ENCODE measurements at places on chromosomes 7 and 10.

DNA sequence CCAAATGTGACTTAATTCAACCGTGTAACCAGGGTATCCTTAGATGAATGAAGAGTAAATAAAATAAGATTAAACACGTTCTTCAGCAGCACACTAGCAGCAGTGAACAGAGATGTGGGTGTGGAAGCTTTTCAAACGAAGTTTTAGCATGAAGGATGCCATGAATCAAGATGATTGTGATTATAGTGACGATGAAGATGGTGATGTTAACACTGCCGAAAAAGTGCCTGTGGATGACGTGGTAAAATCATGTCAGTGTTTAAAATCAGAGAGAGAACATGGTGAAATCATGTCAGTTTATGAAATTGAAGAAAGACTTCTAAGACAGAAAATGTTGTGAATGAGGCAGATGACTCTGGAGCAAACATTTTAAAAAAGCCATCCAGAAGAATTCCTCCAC is 19.2 kb downstream of the LCOR start:
- no peak for DNase-seq

- peak; percentile 22 for DNase-seq
Measured at GRCh38 chr10:52313933-52314821, at the start of gene DKK1. DKK1 (plus strand) TSS chr10:52314281; CDS start chr10:52314435, 154 bp downstream.

DNA sequence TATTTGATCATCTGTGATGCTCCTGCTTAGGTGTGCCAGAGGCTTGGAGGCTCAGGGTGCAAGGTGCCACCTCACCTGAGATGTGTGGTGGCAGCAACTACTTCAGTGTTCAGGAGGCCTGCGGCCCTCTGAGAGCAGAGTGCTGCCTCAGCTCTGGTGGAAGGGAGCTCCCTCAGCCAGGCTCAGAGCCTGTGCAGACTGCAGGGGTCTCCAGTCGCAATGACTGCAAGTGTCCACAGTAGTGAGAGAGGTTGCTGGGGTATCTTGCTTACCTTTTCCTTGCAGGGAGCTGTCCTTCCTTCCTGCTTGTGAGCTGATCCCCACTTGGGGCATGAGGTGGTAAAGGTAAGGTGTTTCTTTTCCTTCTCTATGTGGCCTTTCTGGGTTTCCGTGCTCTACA is 131.0 kb upstream of the GAD2 start:
- DNase-seq, result no peak

- no peak for DNase-seq
Measured at GRCh38 chr10:78404296-78404695, 370.6 kb downstream of the RPS24 start.

DNA sequence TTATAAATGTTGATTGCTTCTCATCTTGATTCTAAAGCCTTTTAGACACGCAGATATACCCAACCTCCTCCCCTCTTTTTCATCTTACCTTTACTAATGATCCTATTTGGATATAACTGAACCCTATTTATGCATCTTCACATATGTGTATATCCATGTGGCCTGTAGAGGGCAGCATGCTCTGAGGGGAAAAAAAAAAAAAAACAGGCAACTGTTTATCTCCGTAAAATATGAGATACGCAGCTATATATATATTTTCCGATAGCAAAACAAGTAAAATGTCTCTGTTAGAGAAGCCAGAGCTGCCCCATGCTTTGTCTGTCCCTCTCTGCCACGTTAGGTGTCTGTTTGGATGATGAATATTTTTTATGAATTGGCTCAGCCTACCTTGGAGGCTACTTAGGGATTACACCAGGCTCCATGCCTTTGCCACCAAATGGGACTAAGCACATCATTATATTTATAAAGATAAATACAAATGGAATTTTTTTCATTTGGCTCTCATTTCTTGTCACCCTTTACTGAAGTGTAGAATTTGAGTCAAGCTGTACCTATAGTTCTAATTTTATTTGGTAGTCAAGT is 174.8 kb upstream of the FZD1 start:
- peak; percentile 14 for DNase-seq

- DNase-seq, result no peak
Measured at GRCh38 chr10:33921970-33922605, 587.6 kb upstream of the NRP1 start.

- DNase-seq, result no peak
Measured at GRCh38 chr7:70700941-70701425, 431.0 kb upstream of the GALNT17 start.

- DNase-seq, result no peak
Measured at GRCh38 chr7:41103331-41103730, 599.6 kb downstream of the INHBA start.

- DNase-seq, result peak; percentile 38
Measured at GRCh38 chr7:105910172-105910571, 33.8 kb upstream of the ATXN7L1 start.

DNA sequence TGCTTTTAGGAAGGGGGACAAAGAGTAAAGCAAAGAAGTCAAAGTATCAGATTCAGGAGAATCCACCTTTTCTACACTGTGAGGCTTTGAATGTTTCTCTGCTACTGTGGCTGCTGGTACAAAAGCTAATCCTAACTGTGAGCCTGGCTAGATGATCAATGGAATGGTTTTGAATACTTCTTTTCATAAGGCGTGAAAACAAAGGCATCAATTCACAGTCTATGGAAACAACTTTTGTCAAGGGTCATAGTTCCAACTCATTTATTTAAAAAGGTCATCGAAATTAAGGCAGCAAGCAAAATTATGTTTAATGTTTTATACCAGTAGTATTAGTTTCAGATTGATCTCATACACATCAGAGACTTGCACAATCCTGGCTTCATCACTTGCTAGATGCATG is 118.1 kb downstream of the CTTNBP2 start:
- DNase-seq, result no peak

DNA sequence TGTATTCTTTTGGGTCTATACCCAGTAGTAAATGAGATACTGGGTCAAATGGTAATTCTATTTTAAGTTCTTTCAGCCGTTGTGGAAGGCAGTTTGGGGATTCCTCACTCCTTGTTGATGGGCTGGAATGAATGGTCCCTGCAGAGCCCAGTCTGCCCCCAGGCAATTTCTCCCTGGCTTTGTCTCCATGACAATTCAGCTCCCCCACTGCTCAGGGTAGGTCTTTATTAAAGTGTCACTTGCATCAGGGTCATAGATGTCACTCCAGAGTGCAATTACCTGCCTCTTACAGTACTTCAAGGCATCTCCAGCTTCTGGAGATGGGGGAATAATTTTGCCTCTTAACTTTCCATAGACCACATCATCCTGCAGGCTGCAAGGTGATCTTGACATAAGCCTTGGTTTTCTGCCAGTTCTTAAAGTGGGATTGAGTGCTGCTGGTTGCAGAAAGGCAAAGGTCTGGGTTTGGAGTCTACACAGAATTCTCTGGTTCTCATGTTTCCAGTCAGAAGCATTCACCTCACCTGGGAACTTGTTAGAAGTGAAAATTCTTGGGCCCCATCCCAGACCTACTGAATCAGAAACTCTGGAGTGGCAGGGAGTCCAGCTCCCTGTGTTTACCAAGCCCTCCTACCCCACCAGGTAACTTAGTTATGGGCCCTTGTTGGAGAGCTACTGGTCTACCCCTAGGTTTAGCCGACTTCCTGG is 442.4 kb downstream of the GALNT17 start:
- DNase-seq, result no peak

GRCh38 chr10:23172429-23173213 is 19.5 kb upstream of the PTF1A start:
- no peak for DNase-seq

DNA sequence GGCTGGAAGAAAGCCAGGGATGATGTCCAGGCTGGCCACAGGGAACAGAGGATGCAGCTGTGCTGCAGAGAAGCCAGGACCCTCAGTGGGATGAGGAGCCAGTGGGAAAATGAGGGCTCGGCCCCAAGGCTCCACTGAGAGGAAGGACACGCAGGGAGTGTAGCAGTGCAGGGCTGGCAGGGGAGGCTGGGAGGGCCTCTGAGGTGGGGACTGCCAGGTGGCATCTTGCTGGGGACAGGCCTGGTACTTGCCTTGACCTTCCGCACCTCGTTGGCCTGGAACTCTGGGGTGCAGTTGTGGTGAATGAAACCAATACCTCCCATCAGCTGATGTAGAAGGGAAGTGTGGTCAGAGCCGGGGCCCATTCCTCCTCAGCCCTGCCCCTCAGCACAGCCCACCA is 9.2 kb downstream of the IMPDH1 start:
- DNase-seq, result no peak

DNA sequence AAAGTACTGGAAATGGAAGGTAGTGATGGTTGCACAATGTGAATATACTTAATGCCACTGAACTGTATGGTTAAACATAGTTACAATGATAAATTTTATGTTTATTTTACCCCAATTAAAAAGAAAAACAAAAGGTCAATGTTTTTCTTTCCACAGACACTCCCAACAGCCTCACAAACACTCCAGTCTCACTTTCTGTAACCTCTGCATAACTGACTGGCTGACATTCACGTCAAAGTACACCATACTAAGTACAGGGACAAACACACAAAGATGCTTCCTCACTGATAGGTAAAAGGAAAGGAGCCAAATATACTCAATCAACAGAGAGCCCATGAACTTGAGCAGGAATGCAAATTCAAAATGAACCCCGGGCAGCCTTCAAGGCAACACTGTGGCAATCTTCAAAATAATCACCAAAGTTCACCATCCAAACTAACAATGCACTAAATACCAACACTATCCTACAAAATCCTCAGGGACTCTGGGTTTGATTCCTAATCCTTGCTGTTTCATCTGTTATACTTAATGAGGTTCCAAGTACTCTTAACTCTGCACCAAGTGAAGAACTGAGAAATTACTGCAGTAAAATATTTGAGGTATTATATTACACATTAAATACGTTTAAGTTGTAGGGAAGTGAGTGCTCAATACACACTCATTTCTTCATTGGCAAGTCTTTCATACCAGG is 90.8 kb downstream of the ARMH3 start:
- no peak for DNase-seq

- DNase-seq, result peak; percentile 81
Measured at GRCh38 chr7:151368136-151368571, 26.5 kb downstream of the NUB1 start.

- peak; percentile 62 for DNase-seq
Measured at GRCh38 chr10:110361800-110362456, 57.2 kb upstream of the SMNDC1 start.

GRCh38 chr10:86335831-86336230 is 30.8 kb downstream of the GRID1 start:
- DNase-seq, result no peak

DNA sequence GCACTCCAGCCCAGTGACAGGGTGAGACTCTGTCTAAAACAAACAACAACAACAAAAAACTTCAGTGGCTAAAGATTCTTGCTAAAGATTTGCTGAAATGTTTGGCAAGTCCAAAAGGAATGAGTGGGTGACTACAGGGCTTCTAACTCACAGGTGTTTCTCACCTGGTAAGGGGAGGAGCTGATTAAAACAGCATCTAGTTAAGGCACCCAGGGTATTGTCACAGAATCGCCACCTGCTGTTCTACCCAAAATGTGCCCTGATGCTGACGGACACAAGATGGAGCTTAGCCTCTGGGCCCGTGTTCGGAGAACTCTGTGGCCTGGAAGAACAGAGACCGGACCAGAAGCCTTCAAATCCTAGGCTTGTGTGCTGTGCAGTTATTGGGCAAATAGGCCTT is 336.0 kb upstream of the GALNT17 start:
- no peak for DNase-seq

- no peak for DNase-seq
Measured at GRCh38 chr10:70784471-70784870, 706 bp downstream of the TBATA start.

DNA sequence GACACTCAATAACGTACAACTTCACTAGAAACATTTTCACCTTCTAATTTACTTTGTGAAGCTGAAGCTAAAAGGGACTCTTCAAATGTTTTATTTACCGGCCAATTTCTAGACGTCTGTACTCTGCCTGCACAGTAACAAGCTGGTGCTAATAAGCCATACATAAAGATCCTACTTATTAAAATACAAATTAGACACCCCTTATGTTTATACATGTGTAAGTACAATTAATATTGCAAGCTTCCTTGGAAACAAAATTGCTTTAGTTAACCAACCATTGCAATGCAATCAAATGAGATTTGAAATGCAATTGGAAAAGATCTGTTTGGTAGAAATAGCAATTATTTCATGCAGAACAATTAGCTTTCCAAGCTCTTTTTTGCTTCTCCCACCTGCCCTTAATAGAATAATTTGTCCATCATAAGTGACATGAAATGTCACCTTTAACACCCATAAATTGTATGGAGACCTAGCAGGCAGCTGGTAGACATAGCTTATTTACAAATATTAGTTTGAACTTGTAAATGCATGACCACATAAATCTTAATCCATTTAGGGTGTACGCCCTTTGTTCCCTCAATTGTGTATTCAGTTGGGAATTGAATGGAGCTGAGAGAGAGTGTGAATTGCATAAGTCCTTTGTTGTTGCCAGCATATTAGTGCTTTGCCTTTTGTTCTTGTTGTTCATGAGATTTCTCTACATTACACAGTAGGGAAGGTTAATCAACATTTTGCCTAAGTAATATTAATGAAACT is 277.1 kb downstream of the CACNA2D1 start:
- DNase-seq, result no peak

GRCh38 chr7:22445140-22445743 is 54.7 kb downstream of the STEAP1B start:
- DNase-seq, result no peak

DNA sequence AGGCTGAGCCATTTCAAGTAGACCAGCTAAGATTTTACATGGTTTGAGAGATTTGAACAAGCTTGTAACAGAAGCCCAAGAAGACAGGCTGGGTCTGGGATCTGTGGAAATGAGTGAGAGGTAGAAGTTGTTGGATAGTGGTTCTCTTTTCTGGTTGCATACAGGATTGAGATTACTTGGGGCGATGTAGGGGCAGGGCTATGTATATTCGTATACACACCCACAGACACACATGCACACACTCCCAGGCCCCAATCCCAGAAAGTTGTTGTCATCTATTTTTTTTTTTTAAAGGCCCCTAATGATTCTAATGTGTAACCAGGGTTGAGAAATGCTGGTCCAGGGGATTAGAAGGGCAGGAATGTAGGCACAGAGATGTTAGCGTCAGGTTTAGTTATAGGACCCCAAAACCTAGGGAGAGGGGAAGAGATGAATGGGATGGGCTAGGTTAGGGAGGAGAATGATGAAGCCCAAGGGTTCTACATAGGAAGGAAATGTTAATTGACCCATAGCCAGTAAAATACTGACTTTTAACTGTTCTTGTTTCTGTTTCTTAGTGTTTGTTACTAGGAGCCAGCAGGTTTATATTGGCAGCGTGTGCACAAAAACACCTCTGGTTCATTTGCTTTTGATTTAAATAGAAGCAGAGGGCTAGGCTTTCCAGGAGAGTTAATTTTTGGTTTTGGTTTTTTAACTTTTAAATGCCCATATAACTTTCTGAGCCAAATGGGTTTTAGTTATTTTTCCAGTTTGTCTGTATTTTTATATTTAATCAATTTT is 7.8 kb downstream of the TAX1BP1 start:
- no peak for DNase-seq

DNA sequence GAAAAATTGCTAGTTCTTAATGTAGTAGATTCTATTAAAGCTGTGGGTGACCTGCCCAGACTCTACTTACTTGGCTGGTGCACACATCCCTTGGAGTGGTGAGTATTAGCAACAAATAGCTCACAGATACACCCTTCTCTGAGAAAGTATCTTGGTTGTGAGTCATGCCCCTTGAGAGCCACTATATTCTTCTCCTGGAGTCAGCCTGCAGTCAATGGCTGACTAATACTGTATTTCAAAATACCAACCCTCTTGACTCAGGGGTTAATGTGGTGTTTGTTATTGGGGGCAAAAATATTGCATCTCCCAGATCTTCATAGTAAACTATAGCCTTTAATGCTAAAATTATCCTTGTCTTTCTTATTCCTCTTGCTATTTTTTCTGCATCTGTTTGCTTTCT is 354.9 kb downstream of the BMPER start:
- no peak for DNase-seq

GRCh38 chr7:155787171-155787851 is 25.0 kb downstream of the SHH start:
- no peak for DNase-seq
